ENCODE measurements at places on chromosomes 5 and 9.

- no peak for DNase-seq
Observed at GRCh38 chr5:135533334-135533733, 2.4 kb downstream of the NEUROG1 start.

DNA sequence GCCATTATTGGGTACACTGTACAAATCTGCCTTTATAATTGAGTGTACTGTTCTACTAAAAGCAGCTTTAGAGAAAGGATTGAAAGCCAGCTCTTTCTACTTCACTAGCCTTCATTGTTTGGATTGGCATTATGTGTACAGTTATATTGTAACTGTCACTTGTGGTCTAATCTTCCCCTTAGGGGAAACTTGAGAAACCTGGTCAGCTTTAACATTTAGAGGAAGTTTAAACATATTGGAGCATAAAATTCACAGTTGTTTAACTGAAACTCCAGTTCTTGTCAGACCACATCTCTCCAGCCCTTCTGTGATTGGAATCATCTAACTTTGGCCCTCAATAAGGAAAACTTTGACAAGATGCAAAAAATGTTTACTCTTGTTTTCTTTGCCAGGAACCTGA is 24.6 kb downstream of the PIK3R1 start:
- DNase-seq: no peak

DNA sequence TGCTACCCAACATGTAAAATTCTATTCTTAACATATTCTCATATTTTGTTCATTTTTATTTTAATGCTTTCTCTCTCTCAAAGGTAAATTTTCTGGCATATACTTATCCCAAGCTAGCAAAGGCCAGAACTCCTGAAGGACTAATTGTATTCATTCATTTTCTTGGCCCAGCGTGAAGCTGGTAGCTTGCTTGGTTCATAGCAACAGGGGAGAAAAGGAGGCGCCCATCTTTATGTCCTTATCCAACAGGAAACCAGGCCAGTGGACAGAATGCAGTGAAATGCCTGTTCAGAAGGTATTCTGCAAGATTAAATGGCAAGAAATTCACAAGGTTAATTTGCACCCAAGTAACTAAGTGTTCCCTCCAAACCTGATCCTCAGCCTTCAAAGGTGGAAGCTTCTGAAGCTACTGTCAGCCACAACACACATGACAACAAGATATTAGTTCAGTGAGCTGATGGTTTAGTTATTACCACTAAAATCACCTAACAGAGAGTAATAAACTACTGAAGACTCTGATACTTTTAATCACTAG is 5.6 kb downstream of the EFNA5 start:
- DNase-seq: no peak

DNA sequence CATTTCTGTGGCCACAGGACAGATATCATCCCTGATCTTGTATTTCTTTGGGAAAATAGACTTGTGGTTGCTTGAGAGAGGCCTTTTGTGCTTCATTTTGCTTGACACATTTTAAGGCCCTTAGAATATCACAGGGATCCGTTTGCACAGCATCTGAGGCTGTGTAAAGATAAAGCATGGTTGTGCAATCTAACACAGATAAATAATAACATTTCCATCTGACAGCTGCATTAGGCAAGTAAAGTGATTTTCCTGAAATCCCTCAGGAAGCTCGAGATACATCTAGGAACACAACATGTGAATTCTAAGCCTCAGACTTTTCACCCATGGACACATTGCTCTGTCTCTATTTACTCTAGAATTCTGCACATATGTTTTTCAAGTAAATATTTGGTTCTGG is 212.8 kb upstream of the ADAMTSL1 start:
- DNase-seq: no peak

GRCh38 chr5:135174315-135175096 is 140.5 kb upstream of the PITX1 start:
- DNase-seq: no peak

DNA sequence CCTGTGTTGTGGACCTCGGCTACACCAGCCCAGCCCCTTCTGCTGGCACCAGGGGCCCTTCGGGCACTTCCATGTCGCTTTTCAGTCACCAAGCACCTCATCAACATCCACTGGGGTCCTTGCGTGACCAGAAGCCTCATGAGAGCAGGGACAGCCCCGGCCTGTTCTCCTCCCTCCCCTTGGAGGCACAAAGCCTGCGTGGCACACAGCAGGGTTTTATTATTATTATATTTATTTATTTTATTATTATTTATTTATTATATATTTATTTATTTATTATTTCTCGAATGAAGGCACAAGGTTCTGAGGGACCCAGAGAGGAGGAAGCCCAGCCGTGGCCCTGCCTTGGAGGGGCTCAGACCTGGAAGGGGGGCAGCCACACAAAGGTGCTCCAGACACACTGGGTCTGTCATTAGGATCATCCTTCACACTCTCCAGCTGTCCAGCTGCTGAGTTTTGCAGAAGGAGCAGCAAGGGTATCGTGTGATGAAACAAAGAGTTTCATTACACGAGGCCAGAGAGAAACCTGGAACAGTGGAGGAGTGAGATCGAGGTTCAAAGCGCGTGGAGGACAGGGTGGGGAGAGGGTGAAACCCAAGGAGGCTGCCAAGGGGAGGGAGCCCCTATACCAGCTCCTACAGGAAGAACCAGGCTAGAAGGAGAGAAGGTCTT is 5.2 kb downstream of the VAV2 start:
- no peak for DNase-seq

- DNase-seq: no peak
Observed at GRCh38 chr9:77543131-77543822, 104.8 kb downstream of the GNA14 start.

DNA sequence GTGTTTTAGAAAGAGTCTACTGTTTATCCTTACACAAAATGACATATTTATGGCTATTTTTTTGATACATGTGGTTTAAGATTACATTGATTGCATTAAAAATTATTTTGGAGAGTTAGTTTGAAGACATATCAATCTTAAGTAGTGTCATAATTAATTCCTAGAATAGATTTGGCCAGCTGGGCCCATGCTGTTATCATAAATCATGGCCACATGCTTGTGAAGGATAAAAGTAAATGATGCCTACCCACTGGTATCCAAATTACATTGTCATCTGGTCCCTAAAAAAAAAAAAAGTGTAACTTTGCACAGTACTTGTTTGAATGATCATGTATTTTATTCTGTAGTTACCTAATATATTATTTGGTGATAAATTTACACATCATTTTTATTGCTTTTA is 96.9 kb downstream of the PARP8 start:
- DNase-seq: no peak

- DNase-seq: no peak
Observed at GRCh38 chr9:124363326-124364096, 51.7 kb downstream of the PSMB7 start.

DNA sequence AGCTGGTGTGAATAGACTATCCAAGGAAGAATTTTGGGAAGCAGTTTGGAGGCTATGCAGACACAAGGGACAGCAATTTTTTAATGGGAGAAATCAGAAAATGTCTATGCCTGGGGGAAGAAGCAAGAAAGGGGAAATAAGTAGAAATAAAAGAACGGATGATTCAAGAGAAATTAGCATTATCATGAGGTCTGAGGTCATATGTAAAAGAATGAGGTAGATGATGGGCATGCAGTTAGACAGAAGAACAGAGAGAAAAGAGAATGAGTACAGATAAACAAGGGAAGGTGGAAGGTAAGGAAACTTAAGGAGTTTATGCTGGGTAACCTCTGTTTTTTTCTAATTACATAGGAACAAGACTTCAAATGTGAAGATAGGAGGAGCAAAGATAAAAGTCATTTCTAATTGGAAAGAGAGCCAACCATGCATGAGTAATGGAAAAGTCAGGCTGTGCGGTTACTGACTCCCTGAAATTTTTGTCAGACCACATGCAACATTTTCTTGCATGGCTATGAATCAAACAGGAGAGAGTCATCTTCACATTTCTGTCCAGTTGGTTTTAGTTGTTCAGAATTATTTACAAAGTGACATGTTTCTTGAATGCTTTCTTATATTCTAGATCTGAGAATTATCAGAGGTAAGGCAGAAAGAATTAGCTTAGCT is 101.0 kb upstream of the PIK3R1 start:
- no peak for DNase-seq

- DNase-seq: no peak
Observed at GRCh38 chr9:127451858-127452656, 747 bp downstream of the LRSAM1 start.

GRCh38 chr9:93682155-93682968 is 106.0 kb downstream of the PHF2 start:
- no peak for DNase-seq

GRCh38 chr5:38371596-38371995 is 113.2 kb downstream of the EGFLAM start:
- no peak for DNase-seq

GRCh38 chr5:173302546-173303155 is 25.6 kb downstream of the STC2 start:
- DNase-seq: no peak

- no peak for DNase-seq
Observed at GRCh38 chr9:37283730-37284325, 138.7 kb upstream of the GRHPR start.

- no peak for DNase-seq
Observed at GRCh38 chr5:132132138-132132537, 58.5 kb downstream of the CSF2 start.

DNA sequence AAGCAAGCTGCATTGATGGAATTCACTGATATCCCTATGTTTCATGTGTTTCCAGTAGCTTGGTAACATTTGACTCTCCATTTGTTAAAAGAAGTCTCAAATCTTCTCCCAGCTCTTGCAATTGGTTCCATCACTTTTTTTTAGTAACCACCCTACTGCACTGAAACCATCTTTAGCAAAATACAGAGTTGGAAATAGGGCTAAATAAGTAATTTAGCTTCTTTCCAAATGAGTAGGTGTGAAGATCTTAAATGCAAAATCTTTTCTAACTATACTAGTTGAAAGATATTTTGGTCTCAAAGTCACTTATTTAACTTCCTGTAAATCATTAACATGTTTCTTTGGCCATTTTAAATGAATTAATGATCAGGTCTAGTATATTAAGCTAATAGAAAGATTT is 138.1 kb downstream of the DIRAS2 start:
- DNase-seq: no peak

DNA sequence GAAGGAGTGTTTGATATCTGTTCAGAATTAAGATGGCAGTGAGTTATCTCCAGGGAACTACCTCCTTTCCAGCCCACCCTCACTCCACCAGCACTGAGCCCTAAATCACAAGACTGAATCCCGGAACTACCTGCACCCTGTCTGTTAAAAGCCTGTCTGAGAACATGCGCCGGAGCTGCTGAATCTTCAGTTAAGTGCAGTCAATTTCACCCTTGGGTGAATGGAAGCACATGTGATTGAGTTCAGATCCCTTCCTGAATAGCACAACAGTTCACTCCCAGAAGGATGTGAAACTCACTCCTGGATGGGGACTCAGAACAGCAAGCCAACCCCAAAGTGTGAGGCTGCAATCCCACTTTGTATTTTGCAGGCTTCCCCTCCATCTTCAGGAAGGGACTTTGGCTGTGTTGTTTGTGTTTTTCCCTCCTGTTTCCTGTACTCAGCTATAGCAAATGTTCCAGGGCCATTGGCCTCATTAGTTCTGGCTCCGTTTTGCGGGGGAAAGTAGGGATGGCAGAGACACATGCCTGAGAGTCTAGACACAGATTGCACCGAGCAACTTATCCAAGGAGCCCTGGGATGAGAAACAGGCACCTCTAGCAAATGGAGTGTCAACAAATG is 43.4 kb downstream of the DPYSL3 start:
- no peak for DNase-seq

DNA sequence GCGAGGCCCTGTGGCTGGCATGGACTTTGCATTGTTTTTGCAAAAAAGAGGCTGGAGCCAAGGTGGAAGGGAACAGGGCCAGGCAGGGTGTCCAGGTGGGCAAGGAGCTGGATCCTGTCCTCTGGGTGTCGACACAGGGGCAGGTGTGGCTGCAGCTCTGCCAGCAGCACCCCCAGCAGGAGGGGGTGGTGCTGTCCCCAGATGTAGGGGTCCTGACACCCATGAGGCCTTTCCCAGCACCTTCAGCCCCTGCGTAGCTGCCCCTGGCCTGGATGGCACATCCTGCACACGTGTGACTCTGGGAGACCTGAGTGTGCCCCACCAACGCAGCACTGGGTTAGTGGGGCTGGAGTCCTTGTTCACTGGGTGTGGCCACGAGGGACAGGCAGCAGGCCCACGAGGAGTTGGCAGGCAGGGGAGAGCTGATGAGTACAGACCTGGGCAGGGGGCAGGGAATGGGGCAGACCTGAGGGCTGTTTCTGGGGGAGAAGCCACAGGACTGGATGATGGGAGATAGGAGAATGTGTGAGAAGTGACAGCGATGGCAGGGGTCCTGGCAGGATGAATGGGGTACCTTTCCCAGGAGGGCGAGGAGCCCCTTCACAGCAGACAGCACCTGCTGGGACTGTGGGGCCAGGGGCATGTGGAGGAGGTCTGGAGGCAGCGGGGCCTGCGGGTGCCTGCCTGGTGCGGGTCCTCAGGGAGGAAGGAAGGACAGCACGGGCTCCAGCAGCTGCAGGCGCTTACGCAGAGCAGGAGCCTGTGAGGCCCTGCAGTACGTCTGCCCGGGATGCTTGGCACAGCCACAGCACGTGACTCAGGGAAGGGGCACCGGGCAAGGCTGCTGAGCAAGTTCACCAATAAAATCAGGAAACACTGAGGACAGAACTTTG is 3.6 kb upstream of the RASGEF1C start:
- DNase-seq: no peak

GRCh38 chr9:21801683-21802417 is 586 bp upstream of the MTAP start:
- no peak for DNase-seq

- DNase-seq: no peak
Observed at GRCh38 chr5:125181159-125181558, 434.7 kb upstream of the ZNF608 start.

DNA sequence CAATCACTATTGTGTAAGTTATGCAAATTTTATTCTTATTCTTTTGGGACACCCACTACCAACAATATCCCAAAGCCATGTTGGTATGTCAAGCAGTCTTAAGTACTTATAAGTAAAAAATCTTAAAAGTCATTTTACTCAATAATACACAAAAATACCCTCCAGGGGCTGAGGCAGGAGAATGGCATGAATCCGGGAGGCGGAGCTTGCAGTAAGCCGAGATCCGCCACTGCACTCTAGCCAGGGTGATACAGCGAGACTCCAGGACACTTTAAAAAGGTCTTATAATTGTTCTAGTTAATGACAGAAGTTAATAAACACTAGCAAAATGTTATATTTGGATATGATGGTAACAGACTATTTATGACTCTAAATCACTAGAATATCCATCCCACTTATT is 16.8 kb downstream of the CLINT1 start:
- no peak for DNase-seq

GRCh38 chr5:87411973-87412629 is 629 bp downstream of the CCNH start:
- DNase-seq: no peak

GRCh38 chr9:16236311-16236710 is 634.2 kb downstream of the BNC2 start:
- DNase-seq: no peak

- no peak for DNase-seq
Observed at GRCh38 chr5:125413496-125414274, 667.2 kb upstream of the ZNF608 start.

DNA sequence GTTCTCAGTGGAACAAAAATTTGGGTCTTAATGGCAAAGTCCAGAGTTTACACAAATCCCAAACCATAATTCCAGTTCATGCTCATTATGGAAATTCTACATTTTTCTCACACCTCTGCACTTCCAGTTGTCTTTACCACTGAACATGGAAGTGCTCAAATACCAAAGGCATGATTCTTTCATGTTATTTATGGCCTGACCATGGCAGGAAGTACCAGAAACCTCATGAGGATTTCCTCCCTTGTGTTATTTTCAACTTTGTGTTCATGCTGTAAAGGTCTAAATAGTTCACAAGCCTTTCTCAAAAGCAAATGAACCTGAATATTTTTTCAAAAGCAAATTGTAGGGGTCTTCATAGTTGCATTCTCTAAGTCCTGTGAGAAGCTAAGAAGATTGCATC is 82.0 kb upstream of the ITGA1 start:
- no peak for DNase-seq

Data from NCI-H1436 treated with DMSO at 0.1 percent for 48 hours (cell line).